ENCODE measurements at places on chromosomes 5 and 9.

GRCh38 chr9:90445391-90445790 lies 197.2 kb downstream of the DIRAS2 start:
- DNase-seq: no peak

DNA sequence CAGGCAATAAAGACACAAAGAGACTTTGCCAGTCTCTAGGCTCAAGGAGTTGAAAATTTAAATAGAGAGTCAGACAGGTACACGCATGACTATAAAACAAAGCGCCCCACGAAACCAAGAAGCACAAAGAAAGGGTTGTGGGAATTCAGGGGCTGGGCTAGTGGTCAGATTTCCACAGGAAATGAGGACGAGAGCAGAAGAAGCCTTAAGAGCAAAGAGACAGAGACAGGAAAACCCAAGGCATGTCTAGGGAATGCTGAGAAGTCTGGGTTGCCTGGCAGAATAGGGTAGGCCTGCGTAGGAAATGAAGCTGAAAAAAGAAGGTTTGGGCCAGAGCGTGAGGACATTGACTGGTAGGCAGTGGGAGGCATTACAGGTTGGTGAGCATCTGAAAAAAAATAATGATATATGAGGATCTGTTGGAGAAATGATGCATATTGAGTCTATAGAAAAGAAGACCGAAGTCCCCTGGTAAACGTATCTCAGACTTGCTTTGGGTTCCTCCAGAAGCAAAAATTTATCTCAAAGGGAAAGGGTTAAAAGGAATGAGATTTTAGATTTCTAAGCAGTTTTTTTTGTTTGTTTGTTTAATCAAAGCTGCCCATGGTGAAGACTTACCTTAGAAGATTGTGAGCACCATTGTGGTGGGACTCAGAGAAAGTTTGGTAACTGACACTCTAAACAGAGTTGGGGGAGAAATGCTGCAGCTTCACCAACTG lies 51.8 kb downstream of the SLC1A3 start:
- no peak for DNase-seq

- DNase-seq: no peak
Observed at GRCh38 chr9:18723366-18723765, 249.4 kb downstream of the ADAMTSL1 start.

- DNase-seq: no peak
Observed at GRCh38 chr9:14131356-14132088, 182.4 kb downstream of the NFIB start.

GRCh38 chr5:142202282-142202681 lies 93.7 kb downstream of the NDFIP1 start:
- no peak for DNase-seq

DNA sequence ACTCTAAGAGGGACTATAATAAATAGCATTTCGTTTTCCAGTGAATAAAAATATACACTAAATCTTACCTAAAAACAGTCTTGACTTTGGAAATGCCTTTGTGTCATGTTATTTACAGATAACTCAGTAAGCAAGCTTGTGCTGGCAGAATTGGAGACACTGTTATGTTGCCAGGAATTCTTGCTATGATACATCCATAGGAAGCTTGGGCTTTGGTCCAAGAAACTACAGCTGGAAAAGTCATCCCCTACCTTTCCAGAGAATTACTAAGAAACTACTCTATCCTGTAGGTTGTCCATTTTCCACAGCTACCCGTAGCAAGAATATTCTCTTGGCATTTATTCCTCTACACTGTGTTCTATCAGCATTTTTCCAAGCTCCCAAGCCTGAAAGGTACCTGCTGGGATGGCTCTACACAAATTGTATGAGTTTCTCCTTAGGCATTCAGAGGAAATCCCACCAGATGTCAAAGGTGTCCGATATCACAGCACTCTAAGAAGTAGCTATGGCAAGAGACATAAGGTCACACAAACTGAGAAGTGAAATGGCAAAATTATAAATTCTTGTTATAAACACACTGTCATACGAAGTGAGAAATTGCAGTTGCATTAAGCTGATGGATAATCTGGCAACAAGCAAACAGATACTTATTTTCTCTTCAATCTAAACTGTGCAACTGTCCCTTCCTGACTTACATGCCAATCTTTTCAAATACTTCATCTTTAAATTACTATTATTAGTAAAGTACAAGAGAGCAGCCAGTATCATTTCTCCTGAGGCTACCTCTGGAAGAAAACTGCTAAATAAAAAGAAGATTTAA lies 68.5 kb downstream of the MCTP1 start:
- no peak for DNase-seq

GRCh38 chr9:120544441-120544840 lies 35.5 kb downstream of the CDK5RAP2 start:
- peak; percentile 52 for DNase-seq

DNA sequence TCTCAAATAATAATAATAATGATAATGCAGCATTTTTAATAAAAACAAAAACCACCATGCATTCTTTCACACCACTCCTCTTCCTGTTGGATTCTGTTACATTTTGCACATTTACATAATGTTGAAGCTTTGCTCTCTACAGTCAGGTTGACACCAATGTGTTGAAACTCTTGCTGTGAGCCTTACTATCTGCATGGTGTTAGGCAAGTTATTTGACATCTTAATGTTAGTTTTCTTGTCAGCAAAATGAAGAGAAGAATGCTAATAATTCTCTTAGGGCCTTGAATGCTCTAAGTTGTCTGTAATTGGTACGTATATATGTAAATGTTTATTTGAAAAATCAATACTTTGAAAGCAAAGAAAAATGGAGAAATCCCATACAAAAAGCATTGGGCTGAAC lies 525.5 kb upstream of the PTGER4 start:
- no peak for DNase-seq

- no peak for DNase-seq
Observed at GRCh38 chr5:431001-431710, 11.8 kb upstream of the EXOC3 start.

DNA sequence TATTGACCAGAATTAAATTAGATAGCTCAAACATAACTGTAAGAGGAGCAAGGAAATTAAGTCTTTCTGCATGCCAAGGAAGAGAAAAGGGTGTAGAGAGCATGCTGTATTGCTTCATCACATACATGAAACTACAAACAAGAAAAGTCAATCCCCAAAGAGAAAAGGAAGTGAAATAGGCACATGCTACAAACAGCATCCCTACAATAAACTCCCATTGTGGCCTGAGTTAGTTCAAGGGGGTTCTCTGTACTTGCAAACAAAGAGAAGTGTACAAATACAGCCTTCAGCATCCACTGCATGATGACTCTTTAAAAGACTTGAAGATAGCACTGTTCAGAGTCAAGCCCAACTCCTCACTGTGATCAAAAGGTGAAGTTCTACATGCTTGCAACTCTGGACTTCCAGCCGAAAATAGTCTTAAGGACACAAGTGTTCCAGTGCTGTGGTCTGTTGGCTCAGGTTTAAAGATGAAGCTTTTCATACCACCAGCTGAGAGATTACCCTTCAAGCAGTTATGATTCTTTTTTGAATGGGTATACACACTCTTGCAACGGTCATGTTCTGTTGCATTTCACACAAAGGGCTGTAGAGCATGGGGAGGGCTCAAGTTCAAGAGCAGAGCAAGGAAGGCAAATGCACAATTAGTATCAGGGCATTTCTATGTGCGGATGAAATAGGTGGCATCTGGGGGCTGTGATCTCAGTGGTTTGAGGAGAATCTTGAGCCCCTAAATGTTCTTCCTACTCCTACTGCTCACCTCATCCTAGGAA lies 534.5 kb downstream of the EBF1 start:
- no peak for DNase-seq

- no peak for DNase-seq
Observed at GRCh38 chr5:133606835-133607234, 5.5 kb downstream of the FSTL4 start.

DNA sequence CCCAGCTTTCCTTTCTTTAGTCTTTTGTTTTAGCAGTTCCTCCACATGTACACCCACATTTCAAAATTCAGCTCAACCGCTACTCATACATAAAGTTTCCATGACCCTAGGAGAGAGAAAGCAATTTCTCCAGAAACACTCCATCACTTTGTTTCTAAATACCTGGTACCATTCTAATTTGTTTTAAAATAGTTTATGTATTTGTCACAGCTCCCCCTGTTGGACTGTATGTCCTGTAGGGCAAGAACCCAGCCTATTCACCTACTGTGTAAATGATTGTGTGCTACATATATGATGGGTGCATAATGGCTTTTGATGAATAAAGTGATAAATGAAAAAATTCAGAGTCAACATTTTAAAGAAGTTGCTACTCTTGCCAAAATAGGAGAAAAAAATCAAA lies 139.1 kb downstream of the COX7C start:
- no peak for DNase-seq

- no peak for DNase-seq
Observed at GRCh38 chr9:81244631-81245030, 444.7 kb downstream of the TLE1 start.

DNA sequence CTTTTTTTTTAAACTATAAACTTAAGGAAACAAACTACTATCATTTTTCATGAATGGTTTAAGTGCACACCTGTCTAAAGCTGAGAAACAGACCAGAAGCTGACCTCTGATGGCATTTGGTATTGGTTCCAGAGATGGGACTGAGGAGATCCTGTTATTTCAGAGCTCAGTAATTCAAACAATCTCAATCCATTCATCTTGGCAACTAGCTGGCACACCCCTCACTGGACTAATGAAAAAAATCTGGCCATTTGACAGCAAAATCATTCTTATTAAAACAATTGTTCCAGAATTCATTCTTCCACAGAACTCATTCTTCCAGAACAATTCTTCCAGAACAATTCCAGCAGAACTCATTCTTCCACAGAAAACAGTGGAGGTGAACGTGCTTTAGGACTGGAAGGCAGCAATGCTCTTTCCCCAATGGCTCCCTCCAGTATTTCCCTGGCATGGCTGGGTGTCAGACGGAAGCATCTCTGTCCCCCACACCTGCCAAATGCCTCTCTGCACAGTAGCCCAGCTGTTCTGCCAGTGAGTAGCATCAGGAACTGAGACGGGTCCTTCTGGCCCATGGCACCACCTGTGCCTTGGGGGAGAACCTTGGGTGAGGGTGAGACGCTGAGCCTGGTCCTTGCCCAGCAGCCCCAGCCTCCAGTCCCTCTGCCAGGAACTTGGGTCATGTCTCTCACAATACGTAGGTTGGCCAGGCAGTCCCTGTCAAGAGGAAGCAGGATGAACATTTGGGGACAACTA lies 87.5 kb upstream of the EQTN start:
- DNase-seq: no peak

DNA sequence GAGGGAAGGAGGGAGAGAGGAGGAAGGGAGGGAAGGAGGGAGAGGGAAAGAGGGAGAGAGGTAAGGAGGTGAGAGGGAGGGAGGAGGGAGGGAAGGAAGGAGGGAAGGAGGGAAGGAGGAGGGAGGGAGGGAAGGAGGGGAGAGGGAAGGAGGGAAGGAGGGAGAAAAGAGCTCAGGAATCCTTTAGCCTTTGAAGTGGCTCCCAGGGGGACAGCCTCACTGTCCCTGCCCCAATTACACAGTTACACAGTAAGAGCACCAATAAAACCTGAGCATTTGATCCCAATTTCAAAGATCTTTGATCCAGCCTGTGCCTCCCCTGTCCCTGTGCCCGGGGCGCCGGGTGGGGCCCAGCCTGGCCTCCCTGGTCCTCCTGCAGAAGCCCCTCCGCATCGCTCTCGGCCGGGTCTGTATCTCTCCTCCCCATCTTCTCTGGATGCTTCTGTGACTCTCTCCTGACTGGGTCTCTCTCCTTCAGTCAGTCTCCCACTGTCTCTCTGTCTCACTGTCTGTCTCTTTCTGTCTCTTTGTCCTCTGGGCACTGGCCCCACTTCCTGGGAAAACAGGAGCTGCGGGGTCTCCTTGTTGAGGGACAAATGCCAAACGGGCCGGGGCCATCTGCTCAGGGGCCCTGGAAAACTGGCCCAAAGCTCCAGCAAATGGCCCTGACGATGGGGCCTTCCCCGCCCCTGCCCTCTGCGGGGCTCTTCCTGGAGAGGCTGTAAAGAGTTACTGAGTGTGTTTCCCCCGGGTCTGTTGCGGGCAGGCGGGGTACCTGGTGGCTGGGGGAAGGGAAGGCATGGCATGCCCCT lies 54.2 kb upstream of the EGFL7 start:
- no peak for DNase-seq

DNA sequence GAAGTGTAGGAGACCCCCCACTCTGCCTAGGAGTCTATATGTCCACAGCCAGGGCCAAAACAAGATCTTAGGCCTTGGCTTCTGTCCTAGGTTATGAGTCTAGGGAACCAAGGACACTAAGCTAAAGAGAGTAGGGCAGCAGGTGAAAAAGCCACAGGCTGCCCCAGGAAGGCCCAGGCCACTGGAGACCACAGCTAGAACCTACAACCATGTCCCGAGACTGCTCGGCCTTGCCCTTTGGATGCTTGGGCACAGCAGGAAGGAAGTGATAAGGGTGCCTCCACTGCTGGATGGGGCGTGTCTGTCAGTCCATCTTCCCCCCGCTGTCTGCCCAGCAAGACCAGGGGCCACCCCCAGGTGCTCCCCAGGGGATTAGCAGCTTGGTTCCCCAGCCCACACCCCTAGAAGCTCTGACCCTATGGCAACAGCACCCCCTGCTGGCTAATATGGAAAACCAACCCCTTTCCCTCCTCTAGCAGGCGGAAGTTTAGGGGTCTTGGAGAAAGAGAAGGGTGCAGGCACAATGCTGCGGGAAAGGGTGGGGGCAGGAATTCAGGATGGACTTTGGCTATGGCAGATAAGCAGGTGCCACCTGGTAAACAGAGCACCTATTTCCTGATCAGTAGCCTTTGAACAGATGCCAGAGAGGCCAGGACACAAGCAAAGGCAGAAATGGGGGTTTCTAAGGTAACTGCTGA lies 10.5 kb upstream of the IRF1 start:
- DNase-seq: peak; percentile 35

- DNase-seq: no peak
Observed at GRCh38 chr9:133237035-133237731, 28.1 kb upstream of the OBP2B start.

GRCh38 chr5:88144219-88145001 lies 124.2 kb downstream of the TMEM161B start:
- DNase-seq: no peak

- DNase-seq: no peak
Observed at GRCh38 chr5:82424211-82424610, 146.1 kb upstream of the RPS23 start.

GRCh38 chr9:130659699-130660248 lies 4.6 kb upstream of the PRDM12 start:
- DNase-seq: no peak

DNA sequence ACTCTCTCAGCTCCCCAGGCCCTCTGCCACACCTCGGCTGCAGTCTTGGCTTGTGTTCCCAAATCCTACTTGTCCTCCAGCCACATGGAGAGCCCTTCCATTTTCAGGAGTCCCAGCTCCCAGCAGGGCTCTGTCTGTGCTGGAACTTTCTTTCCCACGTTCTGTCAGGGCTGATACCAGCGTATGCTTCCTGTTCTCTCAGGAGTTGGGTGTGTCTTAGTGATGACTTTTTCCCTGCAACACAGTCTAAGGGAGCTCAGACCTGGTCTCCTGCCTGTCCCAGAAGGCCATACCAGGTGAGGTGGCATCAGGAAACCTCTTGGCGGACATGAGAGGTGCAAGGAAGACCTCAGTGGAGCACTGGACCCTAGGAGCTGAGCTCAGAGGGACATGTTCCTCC lies 226.5 kb downstream of the HSPA4 start:
- no peak for DNase-seq

Data from gastrocnemius medialis (tissue), 4 donors.